Fibroblast of skin of right biceps (primary cell): ENCODE measurements at places on chromosomes 7 and 10.

DNA sequence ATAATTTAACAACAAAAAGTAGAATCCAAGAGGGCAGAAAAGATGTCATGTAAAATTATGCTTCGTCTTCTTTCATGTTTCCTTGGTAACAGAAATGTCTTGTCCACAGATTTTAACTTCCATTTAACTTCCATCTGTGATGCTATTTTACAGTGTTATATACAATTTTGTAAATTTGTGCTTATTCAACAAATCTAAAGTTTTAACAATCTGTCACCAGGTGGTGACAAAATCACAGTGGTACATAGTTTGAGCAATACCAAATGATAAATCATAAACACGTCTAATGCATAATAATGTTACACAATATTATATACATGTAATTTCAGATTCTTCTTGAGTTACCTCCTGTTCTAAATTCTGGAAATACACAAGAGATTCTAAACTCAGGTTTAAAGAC is 784.4 kb upstream of the CELF2 start:
- DNase-seq = no peak

GRCh38 chr10:50326757-50327701 is 75.7 kb upstream of the ASAH2 start:
- peak; percentile 90 for DNase-seq

- peak; percentile 76 for DNase-seq
Observed at GRCh38 chr10:4283846-4284610, 499.0 kb upstream of the KLF6 start.

GRCh38 chr10:99682032-99682431 is 22.7 kb downstream of the ENTPD7 start:
- DNase-seq = no peak

- no peak for DNase-seq
Observed at GRCh38 chr7:98230746-98231471, 19.7 kb downstream of the BHLHA15 start.

DNA sequence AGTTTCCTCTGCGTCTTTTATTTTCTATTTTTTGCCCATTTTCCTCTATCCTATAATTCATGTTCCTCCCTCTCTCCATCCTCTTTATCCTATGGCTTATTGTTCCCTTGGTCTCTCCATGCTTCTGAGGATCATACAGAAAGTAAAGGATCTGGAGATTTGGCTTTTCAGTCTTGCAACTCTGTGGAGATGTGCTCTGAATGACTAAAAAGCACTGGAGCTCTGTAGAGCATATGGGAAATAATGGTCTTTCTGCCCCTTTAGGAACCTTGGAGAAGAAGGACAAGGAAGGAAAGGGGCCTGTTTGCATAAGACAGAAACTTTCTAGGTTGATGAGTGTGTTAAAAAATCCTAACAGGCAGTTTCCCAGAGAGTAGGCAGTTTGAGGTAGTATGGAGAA is 120.1 kb downstream of the PHTF2 start:
- no peak for DNase-seq

DNA sequence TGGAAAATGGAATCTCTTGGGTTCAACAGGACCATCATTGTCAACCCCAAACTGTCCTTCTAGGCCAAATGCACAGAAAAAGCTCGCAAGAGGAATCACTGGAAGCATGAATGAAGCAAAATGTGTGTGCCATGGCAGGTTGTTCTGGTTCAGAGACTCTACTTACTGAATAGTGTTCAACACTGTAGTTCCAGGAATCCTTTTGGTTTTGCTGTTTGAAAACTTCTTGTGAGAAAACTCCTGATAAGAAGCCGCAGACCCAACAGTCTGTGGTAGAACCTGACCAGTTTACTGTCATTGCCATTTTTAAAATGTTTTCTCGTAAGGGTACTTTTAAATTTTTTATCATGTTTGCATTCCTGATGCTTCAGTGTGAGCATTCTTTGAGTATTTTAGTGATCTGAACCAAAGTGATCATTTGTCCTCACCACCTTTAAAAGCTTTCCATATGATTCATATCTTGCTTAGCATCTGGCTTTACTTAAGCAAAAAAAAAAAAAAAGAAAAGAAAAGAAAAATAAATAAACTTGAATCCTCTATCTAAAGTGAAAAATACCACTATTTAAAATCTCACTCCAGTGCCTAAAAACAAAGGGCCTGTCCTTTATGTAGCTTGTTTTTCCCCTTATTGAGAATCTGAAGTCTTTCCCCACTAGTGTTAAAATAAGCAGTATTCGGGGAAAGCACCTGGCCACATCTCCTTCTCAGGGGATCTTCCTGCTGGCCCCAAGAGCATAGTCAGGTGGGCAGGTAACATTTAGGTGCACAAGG is 92.4 kb downstream of the WNT2 start:
- DNase-seq = peak; percentile 90

DNA sequence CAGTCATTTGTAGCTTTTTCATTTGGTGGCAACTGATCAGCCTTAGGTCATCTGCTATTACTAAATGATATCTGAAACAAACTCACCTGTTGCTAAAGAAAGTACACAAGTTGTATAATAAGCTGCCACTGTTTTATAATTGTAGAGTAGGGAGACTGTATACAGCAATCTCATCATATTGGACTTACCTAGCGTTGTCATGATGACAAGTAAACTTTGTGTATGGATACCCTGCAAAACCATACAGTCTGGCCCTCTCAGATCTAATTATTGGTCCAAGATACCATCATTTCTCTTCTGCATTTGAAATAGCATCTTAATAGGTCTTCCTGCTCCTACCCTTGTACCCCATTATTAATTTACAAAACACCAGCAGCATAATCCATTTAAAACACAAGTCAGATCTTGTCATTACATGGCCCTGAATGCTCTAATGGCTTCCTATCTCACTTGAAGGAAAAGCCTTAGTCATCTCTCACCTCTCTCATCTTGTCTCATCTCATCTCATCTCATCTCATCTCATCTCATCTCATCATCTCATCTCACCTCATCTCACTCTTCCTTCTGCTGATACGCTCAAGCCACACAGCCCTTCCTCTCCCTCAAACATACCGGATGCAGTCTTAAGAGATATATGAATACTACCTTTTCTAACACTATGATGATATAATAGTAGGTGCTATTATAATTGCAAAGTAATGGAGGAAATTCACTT is 540.6 kb downstream of the MDFIC start:
- no peak for DNase-seq
